ENCODE measurements at places on chromosomes 3 and 15. TPM values are rescaled to one million over a fixed set of nuclear protein-coding genes. Genes with fewer than 3 reads are reported as not detected.

DNA sequence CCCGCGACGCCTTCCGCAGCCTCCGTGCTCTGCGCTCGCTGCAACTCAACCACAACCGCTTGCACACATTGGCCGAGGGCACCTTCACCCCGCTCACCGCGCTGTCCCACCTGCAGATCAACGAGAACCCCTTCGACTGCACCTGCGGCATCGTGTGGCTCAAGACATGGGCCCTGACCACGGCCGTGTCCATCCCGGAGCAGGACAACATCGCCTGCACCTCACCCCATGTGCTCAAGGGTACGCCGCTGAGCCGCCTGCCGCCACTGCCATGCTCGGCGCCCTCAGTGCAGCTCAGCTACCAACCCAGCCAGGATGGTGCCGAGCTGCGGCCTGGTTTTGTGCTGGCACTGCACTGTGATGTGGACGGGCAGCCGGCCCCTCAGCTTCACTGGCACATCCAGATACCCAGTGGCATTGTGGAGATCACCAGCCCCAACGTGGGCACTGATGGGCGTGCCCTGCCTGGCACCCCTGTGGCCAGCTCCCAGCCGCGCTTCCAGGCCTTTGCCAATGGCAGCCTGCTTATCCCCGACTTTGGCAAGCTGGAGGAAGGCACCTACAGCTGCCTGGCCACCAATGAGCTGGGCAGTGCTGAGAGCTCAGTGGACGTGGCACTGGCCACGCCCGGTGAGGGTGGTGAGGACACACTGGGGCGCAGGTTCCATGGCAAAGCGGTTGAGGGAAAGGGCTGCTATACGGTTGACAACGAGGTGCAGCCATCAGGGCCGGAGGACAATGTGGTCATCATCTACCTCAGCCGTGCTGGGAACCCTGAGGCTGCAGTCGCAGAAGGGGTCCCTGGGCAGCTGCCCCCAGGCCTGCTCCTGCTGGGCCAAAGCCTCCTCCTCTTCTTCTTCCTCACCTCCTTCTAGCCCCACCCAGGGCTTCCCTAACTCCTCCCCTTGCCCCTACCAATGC, 2.0 kb downstream of the ISLR start:
- DNase-seq, result no peak
- peak overlapping the region; percentile 95 for H3K27ac ChIP-seq
- H3K27me3 ChIP-seq, result no peaks in the 10 kb centered on the region
- H3K36me3 ChIP-seq, result no peaks in the 10 kb centered on the region
- H3K4me3 ChIP-seq, result no peak overlapping the region
- peaks cover 40% of the 10 kb centered on the region for H3K4me1 ChIP-seq

DNA sequence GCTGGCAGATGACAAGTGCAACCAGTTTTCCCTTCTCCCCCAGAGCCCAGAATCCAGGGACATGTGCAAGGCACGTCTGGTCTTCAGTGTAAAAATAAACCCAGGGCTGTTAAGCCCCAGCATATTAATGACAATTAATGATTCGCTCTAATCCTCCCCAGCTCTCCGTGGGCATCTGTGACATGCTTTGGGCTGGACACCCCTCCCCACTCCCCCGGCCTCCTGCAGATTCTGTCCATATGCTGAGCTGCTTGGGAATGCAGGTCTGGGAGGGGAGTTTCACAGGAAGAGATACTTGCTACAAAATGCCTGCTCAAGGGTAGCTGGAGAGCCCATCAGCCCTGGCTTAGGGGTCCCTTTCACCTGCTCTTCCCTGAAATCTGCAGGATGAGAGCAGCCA, 43.0 kb upstream of the NTRK3 start:
- H3K36me3 ChIP-seq, result no peaks in the 10 kb centered on the region
- no peak for DNase-seq
- no peak overlapping the region for H3K27ac ChIP-seq

DNA sequence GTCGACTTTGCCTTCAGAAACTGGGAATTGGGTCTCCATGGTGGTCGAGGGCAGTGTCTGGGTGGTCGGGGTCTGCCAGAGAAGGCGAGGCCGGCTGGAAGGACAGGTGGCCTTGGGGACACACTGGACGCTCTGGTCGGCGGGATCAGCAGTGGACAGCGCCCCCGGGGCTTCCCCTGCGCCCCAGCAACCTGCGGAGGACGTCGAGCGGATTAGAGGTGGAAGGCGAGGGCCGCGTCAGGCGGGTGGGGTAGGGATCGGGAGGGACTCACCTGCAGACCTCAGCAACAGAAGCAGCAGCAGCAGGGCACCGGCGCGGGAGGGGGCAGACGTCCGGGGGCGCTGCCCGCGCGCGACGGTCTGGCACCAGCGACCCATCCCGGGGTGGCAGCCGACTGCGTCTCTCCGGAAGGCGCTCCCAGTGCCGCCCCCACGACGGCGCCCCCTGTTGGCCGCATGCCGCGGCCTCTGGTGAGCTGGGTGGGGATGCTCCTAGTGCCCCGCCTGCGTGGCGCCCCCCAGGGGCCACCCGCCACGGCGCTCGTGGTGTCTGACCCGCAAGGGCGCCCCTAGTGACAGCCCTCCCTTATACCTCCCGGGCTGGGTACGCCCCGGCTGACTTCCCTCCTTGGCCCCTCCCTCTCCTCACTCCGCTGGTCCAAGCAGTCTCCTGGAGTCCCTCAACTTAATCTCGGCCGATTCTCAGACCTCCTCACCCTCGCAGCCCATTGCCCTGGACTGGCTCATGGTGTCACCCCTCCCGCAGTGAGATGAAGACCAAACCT, at the start of gene PRSS50:
Gene PRSS50, minus strand, starts transcription at position 423 of the 785 bp plus-strand sequence. Its CDS starts 45 bp downstream, at position 378.
- no peaks in the 10 kb centered on the region for H3K27me3 ChIP-seq
- no peak for DNase-seq
- H3K36me3 ChIP-seq, result no peaks in the 10 kb centered on the region
- no peaks in the 10 kb centered on the region for H3K4me1 ChIP-seq

Gene TEX55
- not detected for polyA plus RNA-seq

Gene GOLGA6D
- not detected for polyA plus RNA-seq

DNA sequence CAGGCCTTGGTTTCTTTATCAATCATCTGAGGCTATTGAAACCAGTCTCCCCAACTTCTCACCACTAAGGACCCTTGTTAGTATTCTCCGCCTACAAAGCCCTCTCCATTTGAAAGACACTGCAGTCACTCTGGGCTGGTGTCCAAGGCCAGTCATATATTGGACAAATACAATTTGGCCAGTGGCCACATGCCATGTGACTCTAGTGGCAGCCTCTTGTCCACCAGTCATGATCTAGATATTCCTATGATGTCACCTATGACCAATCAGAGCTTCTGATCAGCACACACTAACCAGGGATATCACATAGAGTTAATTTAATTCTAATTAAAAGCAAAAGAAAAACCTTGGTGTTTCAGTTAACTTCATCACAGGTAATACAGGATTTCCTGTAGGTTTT, 68.2 kb downstream of the RAB11A start:
- no peak overlapping the region for H3K4me3 ChIP-seq
- no peak for DNase-seq
- no peaks in the 10 kb centered on the region for H3K36me3 ChIP-seq
- H3K27ac ChIP-seq, result no peak overlapping the region

DNA sequence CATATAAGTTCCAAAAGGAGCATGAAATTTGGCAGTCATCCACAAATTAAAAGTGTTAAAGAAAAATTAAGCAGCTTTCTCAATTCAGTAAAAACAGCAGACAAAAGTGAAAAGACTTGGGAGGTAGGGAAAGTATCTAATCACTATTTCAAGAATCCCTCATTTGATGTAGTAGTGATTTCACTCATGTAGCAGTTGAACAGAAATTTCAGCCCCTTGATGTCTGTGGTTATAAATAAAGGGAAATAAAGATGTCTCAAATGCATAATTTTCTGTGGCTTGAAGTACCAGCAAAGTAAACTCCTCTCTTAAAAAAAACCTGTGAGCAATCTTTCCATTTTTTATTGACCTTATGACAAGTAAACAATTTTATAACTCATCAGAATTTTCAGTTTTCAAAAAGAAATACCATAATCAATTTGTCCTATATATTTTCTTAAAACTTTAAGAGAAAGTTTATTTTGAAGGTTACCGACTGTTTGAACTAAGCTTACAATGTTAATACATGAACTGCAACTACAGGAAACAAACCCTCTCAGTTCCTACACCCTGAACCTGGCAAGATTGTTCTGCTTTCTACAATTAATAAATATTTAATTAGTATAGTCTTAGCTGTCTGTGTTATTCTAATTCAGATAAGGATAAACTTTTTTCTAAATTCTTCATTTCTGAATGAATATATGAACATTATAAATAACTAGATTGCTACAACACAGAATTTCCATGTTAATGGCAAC, 94.2 kb downstream of the CBLB start:
- H3K27me3 ChIP-seq, result no peaks in the 10 kb centered on the region
- no peaks in the 10 kb centered on the region for H3K36me3 ChIP-seq
- H3K4me3 ChIP-seq, result no peak overlapping the region
- H3K4me1 ChIP-seq, result no peaks in the 10 kb centered on the region
- DNase-seq, result no peak

GRCh38 chr15:77821188-77821958, 188.7 kb upstream of the LINGO1 start:
- H3K4me1 ChIP-seq, result peaks cover 6% of the 10 kb centered on the region
- no peak overlapping the region for H3K27ac ChIP-seq
- no peaks in the 10 kb centered on the region for H3K36me3 ChIP-seq
- no peak overlapping the region for H3K4me3 ChIP-seq

DNA sequence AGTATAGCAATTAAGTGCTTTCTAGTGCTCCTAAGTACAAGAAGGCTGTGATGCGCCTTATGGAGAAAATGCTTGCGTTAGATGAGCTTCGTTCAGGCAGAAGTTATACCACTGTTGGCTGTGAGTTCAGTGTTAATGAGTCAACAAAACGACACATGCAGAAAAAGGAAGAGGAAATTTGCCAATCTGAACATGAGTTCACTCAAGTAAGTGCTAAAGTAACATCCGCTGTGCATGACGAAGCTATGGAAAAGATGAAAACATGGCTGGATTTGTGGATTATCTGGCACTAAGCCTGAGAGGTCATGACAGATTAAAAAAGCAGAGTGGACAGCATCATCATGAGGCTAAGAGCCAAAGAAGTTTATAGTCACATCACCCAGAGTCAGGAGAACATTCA, 36.9 kb downstream of the SH3BP5 start:
- no peaks in the 10 kb centered on the region for H3K27me3 ChIP-seq
- DNase-seq, result no peak
- no peak overlapping the region for H3K27ac ChIP-seq
- no peaks in the 10 kb centered on the region for H3K4me1 ChIP-seq

DNA sequence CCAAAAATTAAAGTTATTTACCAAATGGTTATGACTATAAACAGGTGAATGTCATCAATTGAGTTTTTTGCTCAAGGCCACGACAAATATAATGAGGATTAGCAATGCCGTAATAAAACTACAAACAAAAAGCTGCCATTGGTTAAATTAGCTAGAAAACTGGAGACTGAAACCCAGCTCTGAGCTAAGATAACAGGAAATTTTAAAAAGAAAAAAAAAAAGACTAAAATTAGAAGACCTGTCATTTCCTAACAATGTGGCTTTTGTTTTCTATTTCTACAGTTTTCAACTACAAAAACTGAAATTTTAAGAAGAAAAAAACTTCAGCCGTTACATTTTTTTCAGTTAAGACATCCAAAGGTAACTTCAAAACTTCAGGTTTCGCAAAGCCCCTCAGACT, 9.7 kb downstream of the SLC12A6 start:
- H3K27me3 ChIP-seq, result no peaks in the 10 kb centered on the region
- DNase-seq, result no peak
- no peaks in the 10 kb centered on the region for H3K36me3 ChIP-seq
- no peak overlapping the region for H3K27ac ChIP-seq

- no peaks in the 10 kb centered on the region for H3K27me3 ChIP-seq
- peaks cover 4% of the 10 kb centered on the region for H3K4me1 ChIP-seq
- H3K4me3 ChIP-seq, result no peak overlapping the region
- no peak for DNase-seq
- H3K27ac ChIP-seq, result no peak overlapping the region
These were observed 27.6 kb upstream of the UTS2B start for GRCh38 chr3:191357909-191358308.

Gene RARB
- 22.2 TPM for polyA plus RNA-seq

Gene SEMA3F
- polyA plus RNA-seq, result 16.8 TPM

DNA sequence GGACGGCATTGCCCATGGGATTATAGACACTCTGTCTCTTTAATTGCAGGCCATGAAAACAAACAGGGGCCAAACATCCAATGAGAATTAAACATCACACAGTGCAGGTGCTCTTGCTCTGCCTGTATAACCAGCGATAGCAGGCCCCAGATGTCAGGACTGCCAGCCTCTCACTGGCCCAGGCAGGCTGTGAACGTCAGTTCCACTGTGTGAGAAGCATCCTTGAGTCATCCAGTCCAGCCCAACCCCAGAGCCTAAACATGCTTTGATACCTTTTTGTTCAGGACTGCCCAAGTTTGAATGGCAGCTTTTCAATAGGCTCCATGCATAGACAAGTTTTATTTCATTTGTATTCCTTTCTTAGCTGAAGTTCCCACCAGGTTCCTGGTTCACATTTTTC, 189.8 kb downstream of the SLCO3A1 start:
- H3K27ac ChIP-seq, result no peak overlapping the region
- H3K4me3 ChIP-seq, result no peak overlapping the region
- DNase-seq, result no peak
- no peaks in the 10 kb centered on the region for H3K36me3 ChIP-seq
- no peaks in the 10 kb centered on the region for H3K27me3 ChIP-seq

Gene SLC28A1
- polyA plus RNA-seq, result 1.5 TPM

GRCh38 chr15:88703533-88703932, 64.7 kb downstream of the ISG20 start:
- no peaks in the 10 kb centered on the region for H3K4me1 ChIP-seq
- H3K27me3 ChIP-seq, result peaks cover 31% of the 10 kb centered on the region
- no peak overlapping the region for H3K27ac ChIP-seq
- H3K4me3 ChIP-seq, result no peak overlapping the region

DNA sequence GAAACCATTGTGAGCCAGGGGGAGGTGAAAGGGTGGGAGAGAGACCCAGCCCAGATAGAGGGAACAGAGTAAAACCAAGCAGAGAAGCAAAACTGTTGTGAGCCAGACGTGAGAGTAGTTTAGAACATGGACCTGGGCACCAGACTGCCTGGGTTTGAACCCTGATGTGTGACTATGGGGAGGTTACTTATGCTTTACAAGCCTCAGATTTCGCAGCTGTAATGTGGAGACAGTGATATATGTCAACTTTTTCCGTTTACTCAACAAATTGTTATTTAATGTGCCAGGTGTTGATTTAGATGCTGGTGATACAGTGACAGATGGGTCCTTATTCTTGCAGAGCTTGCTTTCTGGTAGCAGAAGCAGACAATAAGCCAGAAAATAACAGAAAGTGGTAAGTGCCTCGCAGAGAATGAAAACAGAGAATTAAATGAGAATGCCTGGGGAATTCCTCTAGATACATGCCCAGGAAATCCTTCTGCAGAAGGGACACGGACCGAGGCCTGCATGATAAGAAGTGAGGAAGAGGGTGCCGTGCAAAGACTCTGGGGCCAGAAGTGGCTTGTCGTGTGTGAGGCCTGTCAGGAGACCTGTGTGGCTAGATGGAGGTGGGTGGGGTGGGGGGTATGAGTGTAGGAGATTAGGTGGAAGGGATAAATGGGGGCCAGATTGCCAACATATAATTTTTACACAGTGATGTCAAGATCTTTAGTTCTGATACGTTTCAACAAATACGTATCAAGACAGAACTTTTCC, 15.0 kb downstream of the KAT2B start:
- H3K36me3 ChIP-seq, result no peaks in the 10 kb centered on the region
- no peak for DNase-seq
- H3K27me3 ChIP-seq, result no peaks in the 10 kb centered on the region
- peak overlapping the region; percentile 49 for H3K27ac ChIP-seq
- H3K4me1 ChIP-seq, result peaks cover 3% of the 10 kb centered on the region

GRCh38 chr3:71237672-71238071, 345.9 kb downstream of the FOXP1 start:
- no peaks in the 10 kb centered on the region for H3K36me3 ChIP-seq
- H3K4me1 ChIP-seq, result peaks cover 6% of the 10 kb centered on the region
- H3K4me3 ChIP-seq, result no peak overlapping the region

Measured in hepatocyte (in vitro differentiated cells).